Aorta (tissue), 5 donors: ENCODE measurements at places on chromosomes 6 and 20. TPM values are rescaled to one million over a fixed set of nuclear protein-coding genes. Genes with fewer than 3 reads are reported as not detected.

Gene MUC21
- total RNA-seq = not detected

GRCh38 chr20:3900187-3900604 is 11.0 kb downstream of the PANK2 start:
- H3K4me3 ChIP-seq = no peak overlapping the region
- H3K4me1 ChIP-seq = peaks cover 14% of the 10 kb centered on the region
- H3K27me3 ChIP-seq = no peaks in the 10 kb centered on the region
- H3K27ac ChIP-seq = no peak overlapping the region
- DNase-seq = no peak

Gene NRSN1
- total RNA-seq = not detected

DNA sequence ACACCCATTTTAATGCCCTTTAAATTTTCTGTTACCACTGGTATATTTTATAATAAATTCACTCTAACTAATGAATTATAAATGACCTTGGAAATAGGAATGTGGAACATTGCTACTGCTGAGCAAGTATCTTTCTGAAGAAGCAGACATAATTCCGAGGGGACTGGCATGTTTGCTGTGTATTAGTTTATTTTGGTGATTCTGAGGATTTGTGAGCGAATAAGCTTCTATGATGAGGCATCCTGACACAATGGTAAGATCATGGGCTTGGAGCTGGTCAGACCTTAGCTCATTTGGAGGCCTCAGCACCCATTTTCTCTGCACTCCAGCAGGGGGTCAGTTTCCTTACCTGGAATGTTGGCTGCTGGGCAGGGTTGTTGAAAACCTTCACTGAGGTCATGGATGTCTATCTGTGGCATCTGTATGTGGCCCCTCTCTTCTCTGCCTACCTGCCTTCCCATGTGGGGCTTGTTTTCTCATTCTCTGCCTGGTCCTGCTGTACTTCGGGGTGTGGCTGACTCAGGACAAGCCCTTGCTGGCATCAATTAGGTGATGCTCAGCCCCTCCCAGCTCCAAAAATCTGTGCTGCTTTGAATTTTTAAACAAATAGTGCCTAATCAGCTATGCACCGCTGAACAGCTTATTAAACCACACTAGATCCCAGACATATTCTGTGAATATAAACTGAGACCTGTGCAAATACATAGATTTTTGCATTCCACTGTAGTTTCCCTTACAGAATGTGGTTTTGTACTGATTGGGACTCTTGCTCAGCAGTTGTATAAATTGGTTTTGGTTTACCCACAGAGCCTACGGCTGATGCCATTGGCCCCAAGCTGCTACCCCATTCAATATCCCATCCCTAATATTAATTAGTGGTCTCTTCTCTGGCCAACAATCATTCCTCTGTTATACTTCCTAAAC is 10.7 kb downstream of the ARID1B start:
- no peaks in the 10 kb centered on the region for H3K36me3 ChIP-seq
- peaks cover 11% of the 10 kb centered on the region for H3K4me1 ChIP-seq
- no peak overlapping the region for H3K27ac ChIP-seq

DNA sequence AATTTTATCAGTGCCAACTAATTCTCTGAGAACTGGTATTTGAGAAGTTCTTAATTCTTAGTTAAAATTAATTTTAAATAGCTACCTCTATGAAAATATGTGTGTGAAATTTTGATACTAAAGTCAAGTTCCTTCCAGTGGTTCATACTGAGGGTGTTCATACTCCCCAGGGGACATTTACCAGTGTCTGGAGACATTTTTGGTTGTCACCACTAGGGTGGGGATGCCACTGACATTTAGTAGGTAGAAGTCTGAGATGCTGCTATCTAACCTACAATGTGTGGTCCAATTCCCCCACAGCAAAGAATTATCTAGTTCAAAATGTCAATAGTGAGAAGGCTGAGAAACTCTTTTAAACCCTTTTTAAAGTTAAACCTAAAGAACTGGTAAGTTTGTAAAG is 463.8 kb downstream of the ADGRB3 start:
- H3K4me1 ChIP-seq = no peaks in the 10 kb centered on the region
- no peaks in the 10 kb centered on the region for H3K36me3 ChIP-seq
- DNase-seq = no peak
- no peaks in the 10 kb centered on the region for H3K27me3 ChIP-seq
- H3K4me3 ChIP-seq = no peak overlapping the region

DNA sequence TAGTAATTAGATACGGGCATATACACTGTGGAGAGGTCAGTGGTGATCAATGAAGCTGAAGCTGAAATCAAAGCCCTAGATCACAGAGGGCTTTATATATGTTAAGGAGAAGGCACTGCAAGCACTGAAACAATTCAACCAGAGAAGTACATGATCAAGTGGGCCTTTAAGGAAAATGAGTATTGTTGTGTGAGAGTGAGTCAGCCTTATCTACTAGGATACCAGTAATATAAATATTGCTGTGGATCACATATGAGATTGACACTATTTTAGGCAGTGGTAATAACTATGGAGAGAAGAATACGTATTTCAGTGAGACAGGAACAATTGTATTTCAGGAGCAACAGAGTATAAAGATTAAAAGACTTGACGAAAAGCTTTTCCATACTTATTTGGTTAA is 1172.2 kb upstream of the GJE1 start:
- H3K36me3 ChIP-seq = no peaks in the 10 kb centered on the region
- no peaks in the 10 kb centered on the region for H3K4me1 ChIP-seq
- no peak for DNase-seq
- no peaks in the 10 kb centered on the region for H3K27me3 ChIP-seq
- no peak overlapping the region for H3K27ac ChIP-seq
- H3K4me3 ChIP-seq = no peak overlapping the region

GRCh38 chr6:132464538-132465256 is 48.2 kb downstream of the STX7 start:
- DNase-seq = no peak
- H3K27me3 ChIP-seq = no peaks in the 10 kb centered on the region
- H3K4me3 ChIP-seq = no peak overlapping the region
- peaks cover 6% of the 10 kb centered on the region for H3K36me3 ChIP-seq
- H3K27ac ChIP-seq = no peak overlapping the region

GRCh38 chr20:23626040-23626620 is 11.6 kb downstream of the CST3 start:
- no peaks in the 10 kb centered on the region for H3K27me3 ChIP-seq
- no peak overlapping the region for H3K27ac ChIP-seq
- no peaks in the 10 kb centered on the region for H3K36me3 ChIP-seq
- no peak for DNase-seq
- H3K4me1 ChIP-seq = no peaks in the 10 kb centered on the region

Gene TGM3
- not detected for total RNA-seq

- no peaks in the 10 kb centered on the region for H3K27me3 ChIP-seq
- DNase-seq = no peak
- H3K4me3 ChIP-seq = no peak overlapping the region
- H3K4me1 ChIP-seq = no peaks in the 10 kb centered on the region
- no peak overlapping the region for H3K27ac ChIP-seq
Measured at GRCh38 chr6:88669475-88669874, 293.9 kb downstream of the RNGTT start.

Gene IL20RA
- not detected for total RNA-seq

- no peak overlapping the region for H3K4me3 ChIP-seq
- no peak for DNase-seq
- no peaks in the 10 kb centered on the region for H3K4me1 ChIP-seq
- H3K27me3 ChIP-seq = no peaks in the 10 kb centered on the region
- H3K27ac ChIP-seq = no peak overlapping the region
- no peaks in the 10 kb centered on the region for H3K36me3 ChIP-seq
Measured at GRCh38 chr6:4264601-4265000, 129.2 kb upstream of the ECI2 start.

DNA sequence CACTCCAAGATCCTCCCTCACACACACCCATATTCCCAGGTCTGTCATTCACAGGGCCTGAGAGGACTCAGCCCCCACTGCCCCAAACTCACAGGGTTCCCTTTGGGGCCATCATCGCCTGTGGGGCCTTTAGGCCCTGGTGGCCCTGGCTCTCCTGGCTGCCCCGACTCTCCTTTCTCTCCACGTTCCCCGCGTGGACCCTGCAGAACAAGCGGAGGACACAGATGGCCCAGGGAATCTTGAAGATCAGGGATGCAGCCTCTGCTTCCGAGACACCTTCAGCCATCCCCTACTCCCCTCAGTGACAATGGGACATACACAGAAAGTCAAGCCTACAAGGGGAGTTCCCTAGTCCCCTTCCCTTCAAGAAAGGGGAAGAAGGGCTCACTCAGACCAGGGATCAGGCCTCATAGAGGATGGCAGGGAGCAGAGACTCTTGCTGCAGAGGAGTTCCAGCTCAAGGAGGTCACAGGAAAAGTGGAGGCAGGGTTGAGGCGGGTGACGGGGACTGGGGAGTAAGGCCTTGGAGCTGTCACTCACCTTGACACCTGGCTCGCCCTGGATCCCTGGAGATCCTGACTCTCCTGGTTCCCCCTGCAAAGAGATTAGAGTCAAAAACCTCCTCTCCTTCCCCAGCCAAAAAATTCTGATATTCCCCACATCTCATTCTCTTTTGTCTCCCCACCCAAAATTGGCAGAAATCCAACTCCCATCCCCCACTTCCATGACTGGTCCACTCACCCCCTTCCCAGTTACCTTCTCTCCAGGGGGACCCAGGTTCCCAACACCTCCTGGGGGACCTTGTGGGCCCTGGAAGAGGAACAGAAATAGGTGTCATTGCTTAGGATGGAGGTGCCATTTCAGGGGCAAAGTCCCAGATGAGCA is 22.7 kb downstream of the COL11A2 start:
- no peak overlapping the region for H3K4me3 ChIP-seq
- H3K36me3 ChIP-seq = no peaks in the 10 kb centered on the region

DNA sequence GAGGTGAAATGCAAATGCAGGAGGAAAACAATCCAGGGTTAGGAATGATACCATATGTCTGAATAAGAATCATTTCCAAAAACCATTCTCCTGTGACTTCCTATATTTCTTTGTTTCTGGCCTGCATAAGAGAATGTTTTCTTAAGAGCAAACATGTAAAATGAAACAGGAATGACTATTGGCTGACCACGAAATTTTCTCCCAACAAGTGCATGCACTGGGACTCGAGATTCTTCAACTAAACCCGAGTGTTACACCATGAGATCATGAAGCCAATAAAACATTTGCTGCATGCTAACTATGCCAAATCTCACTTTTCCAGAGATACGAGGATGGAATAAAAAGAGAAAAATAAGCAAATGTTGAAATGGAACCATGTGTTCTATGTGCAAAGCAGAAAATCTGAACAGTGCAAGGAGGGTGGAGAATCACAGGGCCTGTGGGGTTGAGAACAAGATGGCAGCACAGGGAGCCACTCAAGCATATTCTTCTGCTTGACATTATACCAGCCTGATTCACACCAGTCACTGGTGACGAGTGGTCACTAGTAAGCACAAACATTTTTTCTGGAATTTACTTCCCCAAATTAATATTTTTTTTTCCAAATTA is 212.2 kb upstream of the FOXA2 start:
- no peaks in the 10 kb centered on the region for H3K36me3 ChIP-seq
- H3K4me1 ChIP-seq = no peaks in the 10 kb centered on the region
- no peaks in the 10 kb centered on the region for H3K27me3 ChIP-seq
- H3K4me3 ChIP-seq = no peak overlapping the region

Gene MATN4
- 0.42 TPM for total RNA-seq

Gene TNFRSF6B
- total RNA-seq = 5.9 TPM

Gene KCNK17
- total RNA-seq = 10.4 TPM
